MG63 (cell line): ENCODE measurements at places on chromosomes 6 and 20. TPM values are rescaled to one million over a fixed set of nuclear protein-coding genes. Genes with fewer than 3 reads are reported as not detected.

The ZBTB22 gene
- total RNA-seq = 6.2 and 20.0 TPM in 2 replicates

The SEL1L2 gene
- not detected in 2 replicates for total RNA-seq

The SLC16A10 gene
- total RNA-seq = 0.40 and 1.5 TPM in 2 replicates

The GLP1R gene
- total RNA-seq = not detected in 2 replicates

The SNX3 gene
- 235 and 327 TPM in 2 replicates for total RNA-seq

The PAX1 gene
- total RNA-seq = not detected in 2 replicates

The LHFPL5 gene
- not detected in 2 replicates for total RNA-seq

The C6orf15 gene
- 0.91 TPM in 1 of 2 replicates, not detected in the other for total RNA-seq

- DNase-seq = no peak
Measured at GRCh38 chr20:57619051-57619831, 985 bp downstream of the ZBP1 start.

DNA sequence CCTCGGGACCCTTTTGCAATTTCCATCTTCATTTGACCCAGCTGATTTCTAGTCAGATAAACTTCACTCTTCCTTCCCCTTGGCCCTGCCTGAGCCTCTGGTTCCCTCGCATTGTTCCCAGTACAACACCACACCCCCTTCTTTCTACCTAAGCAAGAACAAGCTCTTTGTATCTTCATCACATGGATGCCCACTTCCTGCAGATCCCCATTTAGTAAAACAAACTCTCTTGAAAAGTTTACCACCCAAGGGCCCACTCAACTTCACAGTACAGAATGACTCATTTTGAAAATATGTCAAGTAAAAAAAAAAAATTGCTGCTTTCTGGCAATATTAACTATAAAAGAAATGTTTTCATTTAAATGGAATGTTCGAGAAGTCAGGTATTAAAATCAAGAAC is 5.2 kb downstream of the FAXC start:
- DNase-seq = no peak

GRCh38 chr6:118710616-118711015 is 59.2 kb upstream of the CEP85L start:
- no peak for DNase-seq

- DNase-seq = no peak
Measured at GRCh38 chr6:129662980-129663431, 47.0 kb downstream of the ARHGAP18 start.

DNA sequence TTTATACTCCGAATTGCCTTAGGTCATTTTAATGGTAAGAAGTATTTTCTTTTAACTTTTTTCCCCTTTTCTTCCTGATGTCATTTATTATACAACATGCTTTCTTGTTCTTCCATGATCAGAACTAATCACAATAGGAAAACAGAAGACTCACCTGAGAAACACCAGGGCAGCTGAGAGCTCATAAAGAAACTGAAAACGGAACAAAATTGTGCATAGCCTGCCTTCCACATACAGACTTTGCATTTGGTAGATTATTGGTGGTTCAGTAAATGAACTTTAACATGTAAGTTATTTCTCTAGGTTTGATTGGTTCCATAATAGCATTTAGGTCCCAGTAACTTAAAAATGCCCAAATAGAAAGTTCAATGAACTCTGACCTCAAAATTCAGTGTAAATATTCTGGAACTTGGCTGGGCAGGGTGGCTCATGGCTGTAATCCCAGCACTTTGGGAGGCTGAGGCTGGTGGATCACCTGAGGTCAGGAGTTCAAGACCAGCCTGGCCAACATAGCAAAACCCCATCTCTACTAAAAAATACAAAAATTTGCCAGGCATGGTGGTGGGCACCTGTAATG is 161.1 kb upstream of the DTNBP1 start:
- DNase-seq = no peak

DNA sequence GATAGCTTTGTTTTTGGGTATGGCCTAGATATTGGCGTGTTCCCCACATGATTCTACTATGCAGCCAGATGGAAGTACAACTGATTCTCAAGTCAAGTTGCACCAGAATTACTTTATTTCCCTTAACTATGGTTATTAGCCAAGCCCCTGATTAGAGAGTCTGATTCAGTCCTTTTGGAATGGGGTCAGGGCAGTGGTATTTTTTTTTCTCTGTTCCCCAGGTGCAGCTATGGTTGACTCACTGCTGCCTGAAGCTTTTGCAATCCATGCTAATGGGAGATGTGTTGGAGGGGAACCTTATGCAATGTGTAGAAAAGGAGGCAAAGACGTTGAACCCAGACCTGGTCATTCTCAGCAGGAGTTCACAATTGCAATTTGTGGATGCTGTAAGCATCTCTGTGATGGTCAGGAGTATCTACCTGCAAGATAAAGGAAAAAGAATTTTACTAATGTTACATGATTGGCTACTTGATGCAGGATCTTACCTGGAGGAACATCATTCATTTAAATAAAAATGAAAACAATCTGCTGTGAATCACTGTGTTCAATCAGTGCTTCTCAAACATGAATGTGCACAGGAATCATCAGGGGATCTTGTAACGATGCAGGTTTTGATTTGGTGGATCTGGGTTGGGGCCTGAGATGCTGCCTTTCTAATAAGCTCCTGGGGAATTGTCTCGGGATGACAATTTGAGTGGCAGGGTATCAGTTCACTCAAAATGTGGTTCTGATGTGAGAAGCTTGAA is 49.4 kb downstream of the PFDN4 start:
- peak; percentile 58 for DNase-seq

DNA sequence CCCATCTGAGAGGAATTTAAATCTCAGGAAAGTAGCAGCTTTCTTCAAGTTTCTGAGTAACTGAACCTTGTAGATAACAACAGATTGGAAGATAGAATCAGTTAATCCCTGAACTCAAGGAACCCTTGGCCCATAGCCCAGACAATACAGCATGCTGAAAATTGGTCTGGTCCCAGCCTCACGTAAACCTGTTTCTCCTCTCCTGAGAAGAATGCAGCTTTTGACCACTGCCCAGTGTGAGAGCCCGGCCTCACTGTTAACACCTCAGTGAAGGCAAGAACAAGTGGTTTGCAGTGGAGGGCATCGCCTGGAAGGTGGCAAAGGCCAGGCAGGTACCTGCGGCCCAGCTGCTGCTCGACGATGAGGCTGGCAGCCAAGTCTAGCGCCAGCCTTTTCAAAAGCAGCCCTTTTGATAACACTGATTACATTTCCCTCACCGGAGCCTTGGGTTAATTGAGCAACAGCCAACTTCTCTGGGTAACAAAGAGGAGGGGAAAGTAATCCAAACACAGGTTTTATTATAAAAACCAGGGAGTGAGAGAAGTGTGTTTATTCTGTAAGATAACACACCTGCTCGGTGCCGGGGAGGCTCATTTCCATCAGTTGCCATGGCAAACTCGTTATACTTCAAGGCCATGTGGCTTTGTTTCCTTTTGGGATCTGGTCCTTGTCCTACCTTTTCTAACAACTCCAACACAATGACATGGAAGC is 54.0 kb downstream of the TRAF3IP2 start:
- no peak for DNase-seq

- DNase-seq = no peak
Measured at GRCh38 chr6:103799971-103800670, 1059.6 kb downstream of the HACE1 start.

DNA sequence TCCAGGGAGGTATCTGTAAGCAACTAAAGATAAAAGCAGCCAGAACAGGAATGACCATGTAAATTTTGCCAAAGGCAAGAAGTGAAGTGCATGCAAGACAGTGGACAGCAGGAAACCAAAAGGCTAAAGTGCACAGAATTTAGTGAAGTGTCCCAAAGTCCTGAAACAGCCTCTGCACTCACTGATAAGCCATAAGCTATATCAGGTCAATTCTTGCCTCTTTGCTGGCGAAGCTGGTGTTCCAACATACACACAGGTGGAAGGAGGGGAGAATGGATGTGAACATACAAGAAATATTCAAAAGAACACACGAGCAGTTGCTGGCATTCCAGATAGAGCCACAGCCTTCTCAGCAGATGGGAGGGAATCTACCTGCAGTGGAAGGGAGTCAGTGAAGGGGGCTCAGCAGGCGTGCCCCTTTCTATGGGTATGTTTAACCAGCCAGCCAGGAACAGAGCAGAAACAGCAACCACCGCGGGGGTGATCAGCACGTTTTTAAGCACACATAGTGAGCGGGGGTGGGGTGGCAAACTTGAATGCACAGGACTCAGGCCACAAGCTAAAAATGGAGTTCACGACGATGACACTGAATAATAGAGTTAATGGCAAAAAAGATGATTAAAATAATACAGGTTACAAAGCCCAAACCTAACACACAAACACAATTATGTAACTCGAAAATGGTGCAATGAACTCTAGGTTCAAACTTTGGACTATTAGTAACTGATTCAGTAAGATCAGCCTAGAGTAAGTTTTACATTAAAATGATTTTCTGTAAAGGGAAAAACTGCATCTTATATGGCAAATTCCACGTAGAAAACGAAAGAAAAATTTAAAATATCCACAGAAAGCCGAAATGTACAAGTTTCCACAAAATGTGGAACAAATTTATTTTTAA is 1.2 kb downstream of the ECI2 start:
- peak; percentile 26 for DNase-seq

DNA sequence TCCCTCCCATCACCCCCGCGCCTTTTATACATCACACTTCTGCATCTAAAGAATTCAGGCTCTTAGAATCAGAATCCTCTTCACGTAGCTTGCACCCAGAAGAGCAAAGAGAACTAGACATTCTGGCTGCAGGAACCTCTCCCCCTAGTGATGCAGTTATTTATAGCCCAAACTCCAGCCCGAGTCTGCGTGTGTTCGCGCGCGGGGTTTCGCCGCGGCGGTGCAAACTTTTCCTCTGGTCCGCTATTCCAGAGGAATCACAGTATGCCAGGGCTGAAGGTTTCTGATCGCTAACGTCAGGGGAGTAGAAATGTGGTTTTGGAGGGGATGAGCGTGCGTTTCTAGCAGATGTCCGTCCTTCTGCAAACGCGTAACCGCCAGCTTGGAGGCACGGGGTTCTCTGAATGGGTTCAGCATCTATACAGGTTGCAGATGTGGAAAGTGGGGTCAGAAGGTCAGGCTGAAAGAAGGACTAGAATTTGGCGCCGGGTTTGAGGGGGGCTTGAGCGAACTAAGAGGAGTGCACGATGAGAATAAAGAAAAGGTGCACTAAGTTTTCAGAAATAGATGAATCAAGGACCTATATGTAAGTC is 1.8 kb downstream of the EPHA7 start:
- DNase-seq = peak; percentile 37

GRCh38 chr6:63689421-63689820 is 53.8 kb downstream of the PHF3 start:
- DNase-seq = no peak

DNA sequence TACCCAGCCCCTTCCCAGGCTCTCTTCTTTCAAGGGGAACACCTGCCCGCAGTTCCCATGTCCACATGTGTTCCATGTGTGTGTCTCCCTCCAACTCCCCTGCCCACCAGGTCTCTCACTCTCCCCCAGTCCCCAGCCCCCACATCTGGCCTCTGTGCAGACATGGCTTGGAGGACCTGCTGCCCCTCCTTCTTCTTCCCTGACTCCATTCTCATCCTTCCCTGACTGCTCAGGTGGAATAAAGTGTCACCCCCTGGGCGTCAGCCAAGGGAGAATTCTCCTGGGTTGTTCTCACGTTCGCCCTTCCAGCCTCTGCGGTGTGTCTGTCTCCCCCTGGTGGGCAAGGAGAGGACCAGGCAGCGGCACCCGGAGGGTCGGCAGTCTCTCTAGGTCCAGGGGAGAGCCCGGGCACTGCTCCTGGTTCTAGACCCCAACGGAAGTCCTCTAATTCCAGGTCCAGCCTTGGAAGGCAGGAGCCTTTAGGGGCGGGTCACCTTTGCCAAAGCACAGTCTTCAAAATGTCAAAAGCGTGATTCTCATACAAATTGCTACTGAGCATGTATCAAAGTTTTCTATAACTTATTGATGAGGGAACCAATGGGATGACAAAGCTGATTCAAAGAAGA is 50.5 kb downstream of the EBF4 start:
- DNase-seq = peak; percentile 49

GRCh38 chr20:20085071-20085470 is 32.7 kb downstream of the CFAP61 start:
- no peak for DNase-seq

DNA sequence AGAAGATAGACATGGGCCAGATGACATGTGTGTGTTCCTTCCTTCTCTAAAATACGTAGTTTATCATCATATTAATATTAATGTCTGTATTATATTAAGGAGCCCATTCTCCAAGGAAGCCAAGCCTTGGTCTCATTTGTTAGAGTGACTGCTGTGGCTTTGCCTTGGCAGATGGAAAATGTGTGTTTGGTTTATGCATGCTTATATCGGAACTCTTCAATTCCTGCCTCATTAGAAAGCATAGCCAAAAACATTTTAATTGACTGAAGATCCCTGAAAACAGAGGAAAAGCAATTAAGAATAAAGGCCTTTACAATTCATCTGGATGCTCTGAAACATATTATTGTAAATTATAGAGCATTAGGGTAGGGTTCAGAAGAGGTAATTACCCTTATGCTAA is 106.4 kb downstream of the COL9A1 start:
- DNase-seq = no peak

DNA sequence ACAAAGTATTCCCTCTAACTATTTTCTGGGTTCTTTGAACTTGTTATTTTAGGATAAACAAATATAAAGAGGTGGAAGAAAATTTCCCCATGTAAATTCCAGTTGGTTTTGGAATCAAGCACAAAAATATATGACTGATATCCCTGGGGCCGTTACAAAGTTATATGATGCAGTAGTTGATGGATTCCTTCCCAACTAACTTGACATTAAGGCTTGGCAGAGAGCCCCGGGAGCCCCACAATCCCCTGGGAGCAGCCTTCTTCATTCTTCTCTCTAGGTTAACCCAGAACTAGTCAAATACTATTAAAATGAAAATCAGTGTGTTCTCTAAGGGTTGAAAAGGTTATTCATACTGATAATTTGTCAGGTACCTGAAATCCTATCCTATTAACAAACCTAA is 508.9 kb upstream of the SOX4 start:
- DNase-seq = no peak

GRCh38 chr20:21557241-21558020 is 43.6 kb upstream of the NKX2-2 start:
- no peak for DNase-seq

DNA sequence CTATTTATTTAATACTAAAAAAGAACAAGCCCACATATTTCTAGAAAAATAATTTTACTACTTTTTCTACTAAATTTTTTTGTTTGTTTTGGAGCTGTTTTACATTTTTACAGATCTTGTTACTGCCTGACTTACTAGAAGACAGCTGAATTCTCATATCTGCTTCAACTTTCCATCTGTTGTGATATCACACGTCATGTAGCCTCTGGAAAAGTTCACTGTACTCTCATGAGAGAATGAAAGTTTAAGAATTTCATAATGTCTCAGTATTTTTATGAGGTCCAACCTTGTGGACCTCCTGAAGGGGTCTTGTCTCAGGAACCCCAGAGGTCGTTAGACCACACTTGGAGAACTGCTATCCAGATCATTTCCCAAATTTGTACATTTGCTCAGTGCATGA is 81.7 kb upstream of the MTHFD1L start:
- no peak for DNase-seq

- no peak for DNase-seq
Measured at GRCh38 chr6:133248241-133249001, 7.3 kb downstream of the EYA4 start.

GRCh38 chr20:9143926-9144325 is 75.0 kb downstream of the PLCB4 start:
- no peak for DNase-seq

GRCh38 chr20:41221614-41222218 is 84.4 kb downstream of the PLCG1 start:
- no peak for DNase-seq

GRCh38 chr20:57938158-57939108 is 228.6 kb upstream of the PMEPA1 start:
- peak; percentile 22 for DNase-seq
